ENCODE measurements at places on chromosomes 5 and 9.
A peak's percentile ranks its signal among the peaks of the same experiment; 100 is the strongest.

GRCh38 chr9:5095795-5096194 lies 89.6 kb downstream of the INSL6 start:
- no peak overlapping the region for H3K27ac ChIP-seq
- H3K4me3 ChIP-seq: no peak overlapping the region
- no peaks in the 10 kb centered on the region for H3K27me3 ChIP-seq
- H3K4me1 ChIP-seq: no peaks in the 10 kb centered on the region

DNA sequence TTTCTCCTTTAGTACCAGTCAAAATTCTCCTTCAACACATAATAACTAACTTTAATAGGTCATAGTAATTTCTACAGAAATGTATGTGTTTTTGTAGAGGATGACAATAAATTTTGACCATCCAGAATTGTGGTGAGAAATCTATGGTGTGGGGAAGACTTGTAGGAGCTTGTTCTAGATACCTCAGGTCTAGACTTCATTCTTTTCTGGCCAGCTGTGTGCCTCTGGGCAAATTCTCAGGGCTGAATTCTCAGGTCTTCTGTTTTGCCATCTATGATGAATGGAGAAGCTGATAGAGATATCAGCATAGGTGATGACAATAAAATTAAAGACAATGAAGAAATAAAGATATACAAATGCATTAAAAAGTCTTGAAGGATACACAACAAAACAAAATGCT lies 298.6 kb upstream of the MEF2C start:
- H3K27me3 ChIP-seq: no peaks in the 10 kb centered on the region
- no peaks in the 10 kb centered on the region for H3K4me1 ChIP-seq
- no peak overlapping the region for H3K4me3 ChIP-seq
- H3K27ac ChIP-seq: no peak overlapping the region

DNA sequence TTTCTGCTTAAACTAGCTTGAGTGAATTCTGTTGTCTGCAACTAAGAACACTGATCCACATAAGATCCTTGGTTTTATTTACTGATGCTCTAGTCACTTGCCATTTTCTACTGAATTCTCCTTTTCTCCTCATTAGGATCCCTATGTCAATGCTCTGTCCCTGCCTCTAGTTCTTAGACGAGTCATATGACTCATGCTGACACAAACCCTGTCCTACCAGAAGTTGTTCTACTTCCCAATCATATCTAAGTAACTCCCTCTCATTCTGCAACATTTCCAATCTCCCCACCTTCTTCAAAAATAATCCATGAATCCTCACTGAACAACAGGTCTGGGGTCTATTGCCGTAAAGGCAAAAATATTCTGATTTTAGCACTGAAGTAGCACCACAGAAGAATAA lies 47.1 kb upstream of the DMRT1 start:
- no peaks in the 10 kb centered on the region for H3K36me3 ChIP-seq
- H3K27ac ChIP-seq: no peak overlapping the region
- no peaks in the 10 kb centered on the region for H3K4me1 ChIP-seq

DNA sequence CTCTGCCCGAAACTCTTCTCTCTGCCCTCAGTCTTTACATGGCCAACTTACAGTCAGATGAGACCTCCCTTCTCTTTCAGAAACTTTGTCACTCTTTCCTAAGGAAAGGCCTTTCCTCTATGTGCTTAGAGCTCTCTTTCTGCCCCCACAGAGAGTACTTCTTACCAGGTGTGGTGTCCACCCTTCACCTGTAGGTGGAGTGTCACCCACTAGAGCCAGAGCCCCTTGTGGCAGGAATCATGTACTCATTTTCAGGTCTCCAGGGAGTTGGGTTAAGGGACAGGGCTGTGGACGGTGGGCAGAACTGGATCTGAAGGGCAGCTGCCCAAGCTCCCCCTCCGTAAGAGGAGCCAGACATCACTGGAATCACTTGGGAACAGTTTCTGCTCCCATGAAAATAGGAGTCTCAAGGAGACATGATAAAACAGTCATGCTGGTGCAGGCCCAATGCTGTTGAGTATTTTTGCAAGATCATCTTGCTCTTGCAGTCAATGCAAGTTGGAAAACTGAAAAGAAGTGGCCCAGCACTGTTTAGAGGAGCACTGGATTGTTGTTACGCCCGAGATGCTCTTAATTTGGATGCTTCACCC lies 436.7 kb downstream of the ZSWIM6 start:
- H3K4me1 ChIP-seq: no peaks in the 10 kb centered on the region
- DNase-seq: no peak
- no peak overlapping the region for H3K4me3 ChIP-seq

- no peak overlapping the region for H3K4me3 ChIP-seq
- no peak for DNase-seq
- H3K36me3 ChIP-seq: no peaks in the 10 kb centered on the region
- peaks cover 6% of the 10 kb centered on the region for H3K4me1 ChIP-seq
- no peak overlapping the region for H3K27ac ChIP-seq
Observed at GRCh38 chr5:1220831-1221230, 4.3 kb upstream of the SLC6A18 start.

DNA sequence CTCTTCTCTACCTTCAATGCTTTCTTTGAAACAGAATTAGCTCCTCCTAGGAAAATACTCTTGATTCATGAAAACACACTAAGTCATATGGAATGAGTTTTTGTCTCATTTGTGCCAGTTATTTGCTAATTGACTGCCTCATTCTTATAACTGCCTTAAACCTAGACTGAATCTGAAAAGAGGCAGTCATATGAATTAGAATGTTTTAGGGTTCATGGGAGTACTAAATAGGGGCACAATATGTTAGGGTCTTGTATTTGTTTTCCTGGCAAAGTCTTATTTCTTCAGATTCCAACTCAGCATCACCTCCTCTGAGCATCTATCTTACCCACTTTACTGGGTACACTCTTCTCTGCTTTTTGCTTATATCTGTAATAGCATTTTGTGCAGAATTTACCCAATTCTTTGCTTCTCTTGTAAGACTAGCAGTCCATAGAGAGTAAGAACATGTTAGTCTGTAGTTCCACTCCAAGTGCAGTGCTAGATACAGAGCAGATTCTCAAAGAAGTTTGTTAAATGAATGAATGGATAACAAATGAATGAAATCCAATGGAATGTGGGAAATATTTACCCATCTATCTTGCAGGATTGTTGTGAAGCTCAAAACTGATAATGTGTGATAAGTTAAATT lies 43.9 kb upstream of the ALDH1A1 start:
- no peaks in the 10 kb centered on the region for H3K36me3 ChIP-seq
- H3K27ac ChIP-seq: no peak overlapping the region
- DNase-seq: no peak
- H3K27me3 ChIP-seq: peaks cover 4% of the 10 kb centered on the region
- H3K4me3 ChIP-seq: no peak overlapping the region

DNA sequence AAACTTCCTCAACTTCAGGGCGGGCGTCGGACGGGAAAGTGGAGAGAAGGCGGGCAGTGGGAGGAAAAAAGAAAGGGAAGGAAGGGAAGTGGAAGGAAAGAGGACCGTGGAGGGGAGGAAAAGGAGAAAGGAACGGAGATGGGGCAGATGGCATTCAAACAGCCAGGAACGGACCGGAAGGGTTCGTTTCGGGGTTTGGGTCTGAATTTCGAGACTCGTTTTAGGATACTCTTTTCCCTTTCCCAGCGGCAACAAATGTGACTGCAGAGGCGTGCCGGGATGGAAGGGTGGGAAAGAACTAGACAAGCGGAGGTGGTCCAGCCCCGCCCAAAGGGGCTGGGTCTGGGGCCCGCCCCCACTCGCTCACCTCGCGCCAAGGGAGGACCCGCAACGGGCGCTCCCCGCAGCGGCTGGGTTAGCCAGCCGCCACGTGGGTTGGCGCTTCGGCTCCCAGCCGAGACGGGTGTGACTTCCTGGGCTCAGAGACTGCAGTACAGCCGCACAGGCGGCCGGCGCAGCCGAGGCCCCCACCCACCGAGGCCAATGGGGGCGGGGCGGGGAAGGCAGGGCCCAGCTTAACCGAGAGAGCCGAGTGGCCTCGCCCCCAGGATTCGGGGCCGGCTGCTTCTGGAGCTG lies 2.7 kb downstream of the VCAN start:
- peaks cover 8% of the 10 kb centered on the region for H3K27me3 ChIP-seq
- DNase-seq: no peak
- peak overlapping the region; percentile 92 for H3K4me3 ChIP-seq
- H3K27ac ChIP-seq: no peak overlapping the region
- H3K4me1 ChIP-seq: peaks cover 39% of the 10 kb centered on the region

GRCh38 chr5:150599917-150600511 lies 40.4 kb upstream of the SYNPO start:
- no peaks in the 10 kb centered on the region for H3K36me3 ChIP-seq
- no peaks in the 10 kb centered on the region for H3K4me1 ChIP-seq

- no peaks in the 10 kb centered on the region for H3K4me1 ChIP-seq
- no peaks in the 10 kb centered on the region for H3K36me3 ChIP-seq
- DNase-seq: no peak
- no peaks in the 10 kb centered on the region for H3K27me3 ChIP-seq
- H3K4me3 ChIP-seq: no peak overlapping the region
Observed at GRCh38 chr9:8778356-8778755, 978.8 kb upstream of the DMAC1 start.

DNA sequence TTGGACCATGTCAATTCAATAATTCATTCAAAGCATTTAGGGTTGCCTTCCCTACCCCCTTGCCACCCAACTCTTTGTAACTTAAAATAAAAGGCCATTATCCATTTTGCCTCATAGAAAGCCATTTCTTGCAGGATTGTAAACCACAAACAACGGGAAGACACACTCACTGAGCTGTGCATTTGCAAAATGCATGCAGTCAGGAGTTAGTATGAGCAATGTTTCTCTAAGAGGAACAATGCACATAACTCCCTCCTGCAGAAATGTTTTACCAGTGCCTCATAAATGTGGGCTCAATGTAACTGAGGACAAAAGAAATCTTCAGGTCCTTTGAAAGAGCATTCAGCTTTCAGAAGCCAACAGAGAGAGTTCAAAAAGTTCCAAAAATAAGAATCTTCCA lies 98.5 kb upstream of the ABCA1 start:
- no peaks in the 10 kb centered on the region for H3K36me3 ChIP-seq
- H3K27me3 ChIP-seq: no peaks in the 10 kb centered on the region
- H3K27ac ChIP-seq: no peak overlapping the region
- no peak overlapping the region for H3K4me3 ChIP-seq
- no peaks in the 10 kb centered on the region for H3K4me1 ChIP-seq

- H3K4me1 ChIP-seq: no peaks in the 10 kb centered on the region
- no peaks in the 10 kb centered on the region for H3K36me3 ChIP-seq
- no peaks in the 10 kb centered on the region for H3K27me3 ChIP-seq
- no peak overlapping the region for H3K27ac ChIP-seq
- DNase-seq: no peak
Observed at GRCh38 chr5:148060309-148060708, 3.5 kb upstream of the SPINK5 start.

DNA sequence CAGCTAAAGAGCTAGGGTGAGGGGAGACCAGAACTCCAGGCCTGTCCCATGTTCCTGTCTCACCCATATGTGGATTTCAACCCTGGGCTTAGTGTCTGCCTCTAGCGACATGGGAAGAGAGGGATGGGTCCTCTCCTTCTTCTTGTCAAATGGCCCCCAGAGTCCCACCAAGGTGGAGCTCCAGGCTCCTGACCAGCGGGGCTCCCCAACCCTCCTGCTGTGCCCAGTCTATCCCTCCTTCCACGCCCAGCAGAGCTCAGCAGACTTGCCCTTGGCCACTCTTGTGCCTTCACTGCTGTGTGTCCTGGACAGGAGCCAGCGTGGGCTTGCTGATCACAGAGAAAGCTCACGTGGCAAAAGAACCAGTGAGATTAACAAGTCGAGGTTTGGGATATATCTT lies 123.0 kb upstream of the GABRP start:
- no peaks in the 10 kb centered on the region for H3K4me1 ChIP-seq
- no peaks in the 10 kb centered on the region for H3K27me3 ChIP-seq

- no peaks in the 10 kb centered on the region for H3K4me1 ChIP-seq
- no peaks in the 10 kb centered on the region for H3K27me3 ChIP-seq
- DNase-seq: no peak
- H3K4me3 ChIP-seq: no peak overlapping the region
Observed at GRCh38 chr5:4022056-4022670, 426.5 kb downstream of the IRX1 start.

- H3K27me3 ChIP-seq: no peaks in the 10 kb centered on the region
- no peak overlapping the region for H3K4me3 ChIP-seq
- no peaks in the 10 kb centered on the region for H3K4me1 ChIP-seq
- H3K36me3 ChIP-seq: no peaks in the 10 kb centered on the region
- no peak for DNase-seq
Observed at GRCh38 chr5:119063579-119064379, 7.1 kb upstream of the DMXL1 start.

DNA sequence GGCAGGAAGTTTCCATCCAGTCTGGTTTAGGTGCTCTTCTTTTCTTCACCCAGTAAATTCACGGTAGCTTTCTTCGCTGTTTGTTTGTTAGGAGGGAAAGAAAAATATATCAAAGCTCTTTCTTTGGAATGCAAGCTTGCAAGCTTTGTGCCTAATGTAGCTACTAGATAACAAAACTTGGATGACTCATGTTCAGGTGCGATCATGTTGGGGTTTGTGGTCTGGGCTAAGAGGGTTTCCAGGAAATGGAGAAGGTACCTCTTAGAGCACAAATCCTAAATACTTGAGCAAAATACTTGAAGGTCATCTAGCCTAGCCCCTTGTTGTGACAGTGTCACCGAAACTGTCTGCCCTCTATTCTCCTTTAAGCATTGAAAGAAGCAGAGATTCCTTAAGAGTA lies 17.7 kb downstream of the SRP19 start:
- H3K36me3 ChIP-seq: peaks cover 38% of the 10 kb centered on the region
- H3K4me1 ChIP-seq: peaks cover 5% of the 10 kb centered on the region
- H3K27ac ChIP-seq: peak overlapping the region; percentile 45
- peak; percentile 23 for DNase-seq
- no peaks in the 10 kb centered on the region for H3K27me3 ChIP-seq
- H3K4me3 ChIP-seq: no peak overlapping the region

DNA sequence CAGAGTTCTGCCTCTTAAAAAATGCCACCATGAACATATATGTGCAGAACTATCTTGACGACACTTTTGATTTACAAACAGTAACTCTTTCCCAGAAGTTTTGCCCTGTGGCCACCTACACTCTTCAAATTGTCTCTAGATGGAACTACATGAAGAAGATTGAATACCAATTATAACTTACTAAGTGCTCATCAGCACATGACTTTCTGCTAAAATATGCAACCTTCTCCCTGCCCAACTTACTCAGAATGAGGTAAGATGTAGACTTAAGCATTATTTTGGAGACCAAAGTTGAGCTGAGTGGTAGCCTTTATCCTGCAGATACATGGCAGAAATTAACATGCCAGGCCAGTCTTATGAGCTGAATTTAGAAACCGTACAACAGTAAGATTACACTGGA lies 105.4 kb downstream of the SEMA5A start:
- H3K4me1 ChIP-seq: no peaks in the 10 kb centered on the region
- no peak overlapping the region for H3K4me3 ChIP-seq
- DNase-seq: no peak
- H3K27ac ChIP-seq: no peak overlapping the region

GRCh38 chr5:92652756-92653155 lies 928.3 kb downstream of the NR2F1-AS1 start:
- no peak overlapping the region for H3K4me3 ChIP-seq
- H3K4me1 ChIP-seq: no peaks in the 10 kb centered on the region
- no peak overlapping the region for H3K27ac ChIP-seq
- no peaks in the 10 kb centered on the region for H3K36me3 ChIP-seq
- H3K27me3 ChIP-seq: no peaks in the 10 kb centered on the region
- DNase-seq: no peak
